ENCODE measurements at places on chromosomes 6 and 20. TPM values are rescaled to one million over a fixed set of nuclear protein-coding genes. Genes with fewer than 3 reads are reported as not detected.

GRCh38 chr6:107448776-107449175 is 10.6 kb downstream of the PDSS2 start:
- no peak overlapping the region for H3K27ac ChIP-seq
- no peak for DNase-seq
- H3K4me1 ChIP-seq = no peaks in the 10 kb centered on the region

DNA sequence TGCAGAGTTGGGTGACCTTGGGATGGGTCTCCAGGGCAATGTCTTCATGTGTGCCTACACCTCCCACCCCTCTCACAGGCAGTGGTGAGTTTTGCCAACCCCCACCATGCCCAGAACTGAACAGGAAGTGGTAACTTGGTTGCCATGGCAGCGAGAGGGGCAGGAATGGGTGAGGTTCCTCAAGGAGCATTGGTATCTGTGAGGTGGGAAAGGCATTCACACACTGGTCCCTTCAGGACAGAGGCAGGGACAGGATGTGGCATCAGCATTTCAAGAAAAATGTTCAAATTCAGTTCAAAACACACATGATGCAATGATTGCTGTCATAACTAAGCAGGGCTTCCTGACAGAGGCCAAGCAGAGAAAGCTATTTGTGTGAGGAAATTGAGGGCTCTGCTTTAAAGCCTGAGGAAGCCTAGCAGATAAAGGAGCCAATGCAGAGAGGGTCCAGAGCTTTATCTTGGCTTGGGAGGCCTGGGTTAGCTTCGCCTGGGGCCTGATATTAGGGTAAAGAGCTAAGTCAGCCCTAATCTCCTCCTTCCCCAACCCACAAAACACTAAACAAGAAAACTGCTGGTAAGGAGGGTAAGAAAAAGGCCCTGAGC is 551 bp downstream of the TREML2 start:
- no peak overlapping the region for H3K4me3 ChIP-seq
- H3K27ac ChIP-seq = no peak overlapping the region
- H3K27me3 ChIP-seq = peaks cover 17% of the 10 kb centered on the region

DNA sequence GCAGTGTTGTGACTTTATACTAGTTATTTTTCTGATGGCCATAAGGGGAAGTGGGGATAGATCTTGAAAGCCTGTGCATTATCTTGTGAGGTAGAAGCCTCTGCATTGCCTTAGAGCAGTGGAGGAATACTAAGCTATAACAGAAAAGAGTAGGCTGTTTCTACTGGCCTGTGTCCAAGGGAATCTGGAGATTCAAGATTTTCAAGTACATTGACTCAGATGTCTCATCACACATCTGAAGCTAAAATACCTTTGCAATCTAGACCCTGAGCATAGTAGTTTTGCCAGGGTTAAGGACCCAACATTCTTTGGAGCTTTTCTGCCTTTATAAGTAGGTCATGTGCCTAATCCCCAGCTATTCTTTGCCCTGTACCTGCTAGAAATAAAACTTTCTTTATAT is 272.3 kb downstream of the TENT5A start:
- H3K4me1 ChIP-seq = no peaks in the 10 kb centered on the region
- H3K4me3 ChIP-seq = no peak overlapping the region
- H3K36me3 ChIP-seq = no peaks in the 10 kb centered on the region
- H3K27ac ChIP-seq = no peak overlapping the region

GRCh38 chr6:26197933-26198721 is 110.9 kb downstream of the HFE start:
- H3K27ac ChIP-seq = peak overlapping the region; percentile 91
- no peaks in the 10 kb centered on the region for H3K36me3 ChIP-seq
- H3K27me3 ChIP-seq = no peaks in the 10 kb centered on the region
- peaks cover 10% of the 10 kb centered on the region for H3K4me1 ChIP-seq

DNA sequence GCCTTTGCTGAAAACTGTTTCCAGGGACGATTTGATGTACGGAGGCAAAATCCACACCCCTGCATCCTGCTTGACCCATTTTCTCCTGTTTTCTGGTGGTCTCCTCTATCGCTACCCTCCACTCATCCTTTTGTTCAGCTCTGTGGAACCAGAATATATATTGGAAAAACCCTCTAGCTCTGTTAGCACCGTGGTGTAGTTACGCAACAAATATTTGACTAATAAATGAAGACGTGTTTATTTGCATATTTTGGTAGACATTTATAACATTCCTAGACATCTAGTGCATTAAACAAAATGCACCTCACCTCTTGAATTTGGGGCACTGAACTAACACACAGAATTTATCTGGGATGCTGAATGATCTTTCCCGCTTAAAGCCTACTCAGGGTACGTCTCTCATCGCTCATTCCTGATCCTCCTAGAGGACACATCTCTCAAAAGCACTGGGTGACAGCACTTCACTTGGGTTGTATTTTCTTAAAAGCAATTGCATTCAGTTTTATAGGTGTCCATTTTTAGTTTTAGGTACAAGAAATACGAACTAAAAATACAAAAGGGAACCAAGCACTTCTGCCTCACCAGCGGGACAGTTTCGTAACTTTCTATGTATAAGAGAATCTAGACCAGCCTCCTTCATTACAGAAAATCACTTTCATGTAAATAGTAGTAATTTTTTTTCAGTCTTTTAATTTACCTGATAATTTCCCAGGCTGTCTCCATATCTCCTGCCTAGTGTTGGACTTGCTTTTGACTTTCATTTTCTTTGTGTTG is 59.2 kb downstream of the SNRNP48 start:
- H3K4me3 ChIP-seq = no peak overlapping the region
- H3K4me1 ChIP-seq = no peaks in the 10 kb centered on the region

DNA sequence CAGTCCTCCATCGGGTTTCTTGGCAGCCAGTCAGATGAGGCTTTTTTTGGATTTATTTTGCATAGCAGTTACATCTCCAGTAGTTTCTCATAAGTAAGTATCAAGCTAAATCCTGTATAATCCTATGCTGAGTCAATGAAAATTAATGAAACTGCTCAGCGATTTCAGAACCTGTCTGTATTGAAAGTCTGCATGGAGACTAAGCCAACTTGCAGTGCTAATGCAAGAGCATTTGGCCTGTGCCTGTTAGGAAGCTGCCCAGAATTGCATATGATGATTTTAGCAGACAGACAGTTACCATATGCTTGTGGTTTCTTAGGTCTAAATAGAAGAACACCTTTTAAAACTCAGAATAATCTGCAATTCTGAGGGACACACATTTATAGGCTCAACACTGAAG is 25.2 kb upstream of the LRRN4 start:
- DNase-seq = no peak
- no peak overlapping the region for H3K4me3 ChIP-seq
- peaks cover 28% of the 10 kb centered on the region for H3K4me1 ChIP-seq
- peaks cover 41% of the 10 kb centered on the region for H3K36me3 ChIP-seq

DNA sequence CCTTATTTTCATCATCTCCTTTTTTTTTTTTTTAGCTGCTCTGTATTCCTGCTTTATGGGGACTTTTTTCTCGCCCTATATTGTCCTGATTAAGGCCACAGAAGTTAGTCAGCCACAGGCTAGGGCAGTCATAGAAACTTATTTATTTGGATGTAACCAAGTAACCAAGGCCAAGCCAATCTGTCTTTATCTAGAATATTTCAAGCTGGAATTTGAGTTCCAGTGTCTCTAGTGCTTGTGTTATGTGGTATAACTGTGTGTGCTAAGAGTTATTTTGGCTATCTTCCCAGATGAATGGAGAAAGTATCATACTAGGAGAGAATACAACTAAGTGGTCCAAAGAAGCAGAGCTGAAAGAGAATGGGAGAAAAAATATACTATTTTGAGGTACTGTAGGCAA is 751.5 kb downstream of the CBLN4 start:
- no peaks in the 10 kb centered on the region for H3K27me3 ChIP-seq
- no peak overlapping the region for H3K4me3 ChIP-seq
- DNase-seq = peak; percentile 45
- no peaks in the 10 kb centered on the region for H3K36me3 ChIP-seq

The OPRL1 gene
- 0.81 TPM for polyA plus RNA-seq

GRCh38 chr6:51892750-51893149 is 194.7 kb downstream of the PKHD1 start:
- DNase-seq = no peak
- no peaks in the 10 kb centered on the region for H3K27me3 ChIP-seq
- H3K4me1 ChIP-seq = no peaks in the 10 kb centered on the region
- H3K4me3 ChIP-seq = no peak overlapping the region

The SLC26A8 gene
- polyA plus RNA-seq = 0.24 TPM

- peaks cover 3% of the 10 kb centered on the region for H3K4me1 ChIP-seq
- peaks cover 36% of the 10 kb centered on the region for H3K36me3 ChIP-seq
- no peaks in the 10 kb centered on the region for H3K27me3 ChIP-seq
- no peak for DNase-seq
- H3K27ac ChIP-seq = no peak overlapping the region
Observed at GRCh38 chr6:3007571-3007970, 7.9 kb downstream of the NQO2 start.

The ZNF512B gene
- polyA plus RNA-seq = 8.1 TPM

The DAAM2 gene
- polyA plus RNA-seq = 17.8 TPM

DNA sequence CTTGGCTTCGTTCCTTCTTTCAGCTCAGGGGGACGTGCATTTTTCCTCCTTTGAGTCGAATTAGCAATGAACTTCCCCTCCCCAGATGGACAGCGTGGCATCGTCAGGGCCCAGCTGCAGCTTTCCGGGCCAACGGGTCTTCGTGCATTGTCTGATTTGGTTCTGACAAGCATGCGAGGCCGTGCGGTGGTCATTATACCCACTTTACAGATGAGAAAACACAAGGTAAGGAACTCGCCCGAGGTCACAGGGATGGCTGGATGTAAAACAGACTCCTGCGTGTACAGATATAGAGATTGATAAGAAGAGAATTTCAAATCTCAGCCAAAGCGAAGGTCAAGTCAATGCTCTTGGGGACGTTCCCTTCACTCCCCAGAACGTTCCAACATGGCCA is 187.6 kb upstream of the SULF2 start:
- H3K4me3 ChIP-seq = no peak overlapping the region
- H3K27ac ChIP-seq = no peak overlapping the region
- no peak for DNase-seq
- H3K36me3 ChIP-seq = no peaks in the 10 kb centered on the region

DNA sequence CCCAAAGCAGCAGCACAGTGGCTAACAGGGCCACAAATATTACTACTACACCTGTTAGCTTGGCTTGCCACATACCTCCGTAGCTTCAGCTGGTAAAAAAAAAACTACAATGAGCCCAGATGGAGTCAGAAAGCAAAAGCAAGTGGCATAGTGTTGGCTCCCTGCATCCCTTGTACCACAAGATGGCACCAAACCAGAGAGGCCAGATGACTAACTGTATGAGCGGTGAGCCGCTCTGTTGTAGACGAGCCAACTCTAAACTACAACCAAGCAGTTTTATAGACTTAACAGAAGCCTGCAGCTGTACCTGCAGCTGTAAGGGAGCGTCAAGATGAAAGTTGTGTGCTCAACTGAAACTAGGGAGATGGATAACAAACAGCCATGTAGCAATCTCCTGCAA is 84.5 kb upstream of the MCHR2 start:
- DNase-seq = no peak
- no peaks in the 10 kb centered on the region for H3K27me3 ChIP-seq
- H3K36me3 ChIP-seq = no peaks in the 10 kb centered on the region
- no peaks in the 10 kb centered on the region for H3K4me1 ChIP-seq
- H3K4me3 ChIP-seq = no peak overlapping the region

The MCCD1 gene
- polyA plus RNA-seq = not detected

DNA sequence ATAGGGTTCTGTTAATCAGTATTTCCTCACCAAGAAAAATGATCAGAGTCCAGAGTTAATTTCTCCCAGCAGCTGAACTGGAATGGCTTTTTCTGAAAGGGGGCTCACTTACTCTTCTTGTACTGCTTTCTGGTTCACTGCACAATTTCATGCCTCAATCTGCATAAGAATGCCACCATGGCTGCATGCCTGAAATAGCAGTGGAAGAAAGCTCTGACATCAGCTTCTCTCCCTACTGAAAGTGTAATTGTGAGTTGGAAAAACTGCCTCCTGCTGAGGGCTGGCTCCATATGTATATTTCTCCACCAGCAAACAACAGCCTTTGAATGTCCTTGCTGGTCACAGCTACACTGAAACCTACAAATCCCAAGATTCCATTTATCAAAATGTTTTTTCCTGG is 1027.2 kb upstream of the GJE1 start:
- no peak for DNase-seq
- no peaks in the 10 kb centered on the region for H3K36me3 ChIP-seq
- no peaks in the 10 kb centered on the region for H3K4me1 ChIP-seq
- no peaks in the 10 kb centered on the region for H3K27me3 ChIP-seq

- H3K36me3 ChIP-seq = peaks cover 10% of the 10 kb centered on the region
- DNase-seq = no peak
- H3K4me1 ChIP-seq = peaks cover 43% of the 10 kb centered on the region
- H3K4me3 ChIP-seq = peak overlapping the region; percentile 70
- no peak overlapping the region for H3K27ac ChIP-seq
- no peaks in the 10 kb centered on the region for H3K27me3 ChIP-seq
Observed at GRCh38 chr20:62405981-62406513, 1.0 kb downstream of the CABLES2 start.

DNA sequence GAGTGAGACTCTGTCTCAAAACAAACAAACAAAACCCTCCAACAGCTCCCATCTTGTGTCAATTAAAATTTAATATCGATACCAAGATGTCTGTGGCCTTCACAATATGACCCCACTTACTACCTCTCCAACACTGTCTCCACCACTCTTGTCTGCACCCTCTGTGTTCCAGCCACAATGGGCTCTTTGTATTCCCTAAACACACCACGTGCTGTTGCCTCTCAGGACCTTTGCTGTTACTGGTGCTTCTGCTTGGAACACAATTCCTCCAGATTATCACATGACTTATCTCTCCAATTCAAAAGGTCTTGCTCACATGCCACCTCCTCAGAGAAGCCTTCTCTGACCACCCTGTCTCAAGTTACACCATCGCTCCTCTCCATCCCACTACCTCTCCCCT is 6.0 kb upstream of the HCK start:
- no peak overlapping the region for H3K4me3 ChIP-seq
- no peaks in the 10 kb centered on the region for H3K4me1 ChIP-seq
- DNase-seq = no peak
- no peaks in the 10 kb centered on the region for H3K36me3 ChIP-seq
- H3K27me3 ChIP-seq = peaks cover 19% of the 10 kb centered on the region
- H3K27ac ChIP-seq = no peak overlapping the region

The C6orf132 gene
- polyA plus RNA-seq = 44.3 TPM

- H3K27me3 ChIP-seq = no peaks in the 10 kb centered on the region
- H3K4me1 ChIP-seq = peaks cover 33% of the 10 kb centered on the region
- DNase-seq = no peak
- H3K27ac ChIP-seq = peak overlapping the region; percentile 1
- peaks cover 30% of the 10 kb centered on the region for H3K36me3 ChIP-seq
- no peak overlapping the region for H3K4me3 ChIP-seq
Observed at GRCh38 chr20:45368221-45368980, 5.4 kb downstream of the SYS1 start.

The RAB44 gene
- polyA plus RNA-seq = 0.04 TPM

- no peak for DNase-seq
- no peak overlapping the region for H3K27ac ChIP-seq
- no peaks in the 10 kb centered on the region for H3K4me1 ChIP-seq
- H3K36me3 ChIP-seq = peaks cover 39% of the 10 kb centered on the region
Observed at GRCh38 chr6:157172231-157172701, 151.1 kb downstream of the TMEM242 start.
